ENCODE measurements at places on chromosomes 5 and 9.

- no peak for DNase-seq
Measured at GRCh38 chr5:57422993-57423392, 59.6 kb downstream of the ACTBL2 start.

GRCh38 chr9:124941679-124942561 lies 1.0 kb upstream of the GOLGA1 start:
- peak; percentile 71 for DNase-seq

GRCh38 chr5:17694914-17695313 lies 60.7 kb downstream of the TAF11L14 start:
- no peak for DNase-seq

DNA sequence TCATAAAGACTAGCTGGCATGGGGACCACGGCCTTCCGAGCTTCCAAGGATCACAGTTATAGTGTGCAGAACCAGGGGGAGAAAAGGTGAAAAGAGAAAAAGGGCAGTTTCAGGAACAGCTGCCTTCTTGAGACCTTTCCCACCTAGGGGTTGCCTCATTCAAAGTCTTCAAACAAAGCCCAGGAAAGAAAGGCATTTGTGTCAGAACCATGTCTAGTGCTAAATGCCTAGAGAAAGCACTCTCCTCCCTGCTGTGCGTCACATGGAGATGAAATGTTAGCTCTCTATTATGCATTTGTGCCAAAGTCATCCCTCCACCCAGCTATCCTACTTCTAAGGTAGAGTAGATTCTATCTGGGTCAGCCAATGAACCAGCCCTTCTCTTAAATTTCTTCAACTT lies 1037.3 kb upstream of the WWC1 start:
- DNase-seq = no peak

- peak; percentile 62 for DNase-seq
Measured at GRCh38 chr9:4315582-4316215, 15.8 kb upstream of the GLIS3 start.

- DNase-seq = peak; percentile 23
Measured at GRCh38 chr5:136133222-136133921, 727 bp downstream of the SMAD5 start.

GRCh38 chr5:107670932-107671741 lies at the start of gene EFNA5:
EFNA5 (minus strand) TSS chr5:107670937.
- peak; percentile 20 for DNase-seq

DNA sequence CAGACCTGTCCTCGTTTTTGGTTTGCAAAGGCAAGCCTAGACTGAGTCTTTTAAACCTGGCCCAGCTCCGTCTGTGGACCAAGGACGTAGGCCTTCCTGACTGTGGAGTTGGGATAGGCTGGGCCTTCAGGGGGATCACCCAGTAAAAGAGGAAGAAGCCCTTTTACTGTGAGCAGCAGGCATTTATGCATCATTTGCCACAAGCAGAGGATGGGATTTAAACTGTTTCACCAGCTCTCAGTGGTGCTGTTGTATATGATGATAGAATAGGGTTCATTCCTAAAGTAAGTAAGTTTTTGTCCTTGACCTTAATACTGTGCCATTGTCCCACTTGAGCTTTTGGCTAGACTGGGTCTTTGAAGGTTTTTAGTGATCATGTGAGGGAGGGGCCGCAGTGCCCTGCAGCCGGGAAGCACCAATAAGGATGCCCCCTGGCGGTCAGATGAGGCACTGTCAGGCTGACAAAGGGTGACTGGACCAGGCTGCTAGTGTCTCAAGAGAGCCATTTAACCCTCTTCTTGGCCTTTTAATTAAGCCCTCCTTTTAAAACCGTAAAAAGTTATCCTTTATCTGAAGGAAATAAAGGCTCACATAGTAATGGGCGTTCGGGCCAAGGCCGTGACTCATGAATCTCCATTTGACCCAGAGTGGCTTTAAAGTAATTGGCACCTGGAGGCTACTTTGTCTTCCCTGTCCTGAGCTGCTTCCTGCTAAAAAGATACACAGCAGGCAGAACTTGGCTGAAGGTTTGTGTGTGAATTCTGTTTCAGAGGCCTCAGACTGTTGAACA lies 74.0 kb downstream of the UBAP1 start:
- peak; percentile 56 for DNase-seq

GRCh38 chr5:53915120-53915519 lies 354.7 kb downstream of the NDUFS4 start:
- no peak for DNase-seq

DNA sequence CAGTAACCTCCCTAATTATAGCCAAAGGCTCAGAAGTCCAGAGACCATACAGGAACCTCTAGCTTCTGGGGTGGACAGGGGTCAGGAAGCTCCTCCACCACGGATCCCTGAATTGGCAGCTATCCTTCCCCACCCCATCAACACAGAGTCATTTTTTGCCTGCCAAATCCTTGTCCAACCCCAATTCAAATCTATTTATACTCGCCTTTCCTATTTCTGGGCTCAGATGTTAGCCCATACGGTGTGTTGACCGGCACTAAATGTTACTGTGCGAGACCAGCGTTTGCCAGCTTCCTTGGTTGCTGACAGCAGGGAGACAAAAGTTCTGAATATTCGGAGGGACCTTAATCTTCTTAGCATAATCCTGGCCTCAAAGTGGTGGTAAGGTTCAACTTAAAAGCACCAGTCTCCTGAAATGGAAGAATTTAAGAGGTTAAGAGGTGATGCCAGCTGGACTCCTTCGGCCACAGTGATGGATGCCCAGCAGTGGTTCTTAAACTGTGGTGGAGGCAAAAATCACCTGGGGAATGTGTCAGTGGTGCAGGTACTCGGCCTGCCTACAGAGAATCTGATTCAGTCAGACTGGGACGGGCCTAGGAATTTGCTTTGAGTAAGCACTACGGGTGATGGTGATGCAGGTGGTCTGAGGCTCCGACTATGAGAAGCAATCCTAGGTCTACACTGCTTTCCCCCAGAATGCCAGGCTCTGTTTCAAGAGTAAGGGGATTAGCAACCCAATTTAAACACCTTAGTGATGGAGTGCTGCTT lies 204.8 kb upstream of the MEF2C start:
- no peak for DNase-seq

- peak; percentile 78 for DNase-seq
Measured at GRCh38 chr5:177429248-177430040, 3.0 kb downstream of the GRK6 start.

GRCh38 chr5:104793031-104793754 lies 1230.6 kb upstream of the NUDT12 start:
- DNase-seq = no peak

- no peak for DNase-seq
Measured at GRCh38 chr9:121399883-121400607, 30.0 kb upstream of the STOM start.

- no peak for DNase-seq
Measured at GRCh38 chr5:100026606-100027005, 508.6 kb upstream of the FAM174A start.

DNA sequence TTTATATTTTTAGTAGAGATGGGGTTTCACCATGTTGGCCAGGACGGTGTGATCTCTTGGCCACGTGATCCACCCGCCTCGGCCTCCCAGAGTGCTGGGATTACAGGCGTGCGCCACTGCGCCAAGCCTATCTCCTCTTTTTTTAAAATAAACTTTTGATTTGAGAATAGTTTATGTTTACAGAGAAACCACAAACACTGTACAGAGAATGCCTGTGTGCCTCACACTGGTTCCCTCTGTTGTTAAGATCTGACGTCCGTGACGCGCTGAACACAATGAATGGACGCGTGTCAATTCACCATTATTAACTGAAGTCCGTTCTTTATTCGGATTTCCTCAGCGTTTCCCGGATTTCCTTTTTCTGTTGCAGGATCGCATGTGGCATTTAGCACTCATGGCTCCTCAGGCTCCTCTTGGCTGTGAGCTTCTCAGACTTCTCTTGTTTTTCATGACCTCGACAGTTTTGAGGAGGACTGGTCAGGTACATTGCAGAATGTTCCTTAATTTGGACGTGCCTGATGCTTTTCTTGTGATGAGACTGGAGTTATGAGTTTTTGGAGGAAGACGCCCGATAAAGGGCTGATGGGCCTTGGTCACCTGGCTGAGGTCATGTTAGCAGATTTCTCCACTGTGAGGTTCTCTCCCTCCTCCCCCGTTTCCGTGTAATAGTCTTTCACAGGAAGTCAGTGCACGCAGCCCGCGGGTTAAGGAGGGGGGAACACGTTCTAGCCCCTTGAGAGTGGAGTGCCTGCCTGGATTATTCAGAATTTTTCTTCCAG lies 69.6 kb downstream of the ANKRD33B start:
- DNase-seq = no peak

GRCh38 chr5:149863830-149864229 lies 80.8 kb downstream of the PDE6A start:
- DNase-seq = no peak

DNA sequence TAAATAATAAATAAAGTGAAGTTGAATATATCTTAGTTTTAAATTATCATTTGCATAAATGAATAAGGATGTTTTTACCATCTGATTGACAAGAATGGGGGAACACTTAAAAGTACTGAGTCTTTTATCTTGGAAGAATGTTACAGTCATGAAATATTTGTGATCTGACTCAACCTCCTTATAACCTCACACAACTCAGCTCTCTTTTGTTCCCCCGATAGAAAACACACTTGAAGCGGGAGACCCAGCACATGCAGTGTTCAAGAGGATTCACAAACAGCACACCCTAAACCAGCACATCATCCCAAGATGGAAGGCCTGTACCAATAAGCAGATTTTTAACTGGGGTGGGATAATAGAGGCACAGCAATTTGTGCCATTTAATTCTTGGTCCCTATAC lies 15.5 kb downstream of the BAAT start:
- no peak for DNase-seq

- no peak for DNase-seq
Measured at GRCh38 chr5:169160405-169160901, 140.5 kb downstream of the SLIT3 start.

DNA sequence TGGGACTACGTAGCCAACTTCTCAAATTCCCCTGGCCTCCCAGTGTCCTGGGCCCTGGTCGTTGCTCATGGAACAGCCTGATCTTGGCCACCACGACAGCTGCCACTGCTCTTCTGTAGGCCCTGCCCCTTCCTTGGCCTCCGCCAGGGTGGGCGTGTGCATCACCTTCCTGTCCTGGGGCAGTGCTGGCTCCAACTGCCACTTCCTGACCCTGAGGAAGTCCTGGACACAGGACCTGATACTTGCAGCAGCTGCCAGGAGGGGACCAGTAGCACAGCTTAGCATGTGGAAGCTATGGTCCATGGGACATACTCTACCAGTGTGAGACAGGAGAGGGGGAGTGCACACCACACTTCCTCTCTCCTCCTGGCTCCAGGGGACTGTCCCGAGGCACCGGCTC lies 145.2 kb downstream of the TENT4A start:
- DNase-seq = no peak

- peak; percentile 95 for DNase-seq
Measured at GRCh38 chr9:36036780-36037548, at the start of gene RECK. RECK (plus strand) TSS chr9:36036913; CDS start chr9:36036999, 86 bp downstream.

DNA sequence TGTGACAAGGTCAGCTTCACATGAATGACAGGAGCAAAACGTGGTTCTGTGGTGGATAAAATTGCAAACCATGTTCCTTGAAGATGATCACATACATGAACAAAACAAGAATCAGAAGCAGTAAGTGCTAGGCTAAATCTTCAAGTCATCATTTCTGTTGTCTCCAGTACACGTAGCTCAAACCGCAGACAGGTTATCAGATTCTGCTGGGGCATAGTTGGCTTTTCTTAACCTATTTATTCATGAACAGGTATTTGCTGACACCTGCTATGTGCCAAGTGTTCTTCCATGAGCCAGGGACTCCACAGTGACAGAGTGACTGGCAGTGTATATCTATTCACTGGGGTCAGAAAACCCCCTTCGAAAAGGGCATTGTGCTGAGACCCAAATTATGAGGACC lies 20.8 kb downstream of the MFAP3 start:
- no peak for DNase-seq

- DNase-seq = no peak
Measured at GRCh38 chr5:134626369-134627014, 6.1 kb downstream of the SAR1B start.

- DNase-seq = no peak
Measured at GRCh38 chr5:60495644-60496520, 204.1 kb downstream of the DEPDC1B start.

GRCh38 chr5:368183-369084 lies 46.9 kb downstream of the AHRR start:
- DNase-seq = no peak
